ENCODE measurements at places on chromosomes 1 and 21. TPM values are rescaled to one million over a fixed set of nuclear protein-coding genes. Genes with fewer than 3 reads are reported as not detected.

- peaks cover 53% of the 10 kb centered on the region for H3K27me3 ChIP-seq
- H3K36me3 ChIP-seq, result no peaks in the 10 kb centered on the region
- H3K4me3 ChIP-seq, result no peak overlapping the region
- H3K4me1 ChIP-seq, result no peaks in the 10 kb centered on the region
- H3K27ac ChIP-seq, result no peak overlapping the region
Measured at GRCh38 chr1:89464008-89464407, 60.6 kb upstream of the LRRC8B start.

GRCh38 chr21:43370888-43371570 is 55.9 kb downstream of the SIK1 start:
- peaks cover 2% of the 10 kb centered on the region for H3K27me3 ChIP-seq
- no peak for DNase-seq
- no peaks in the 10 kb centered on the region for H3K36me3 ChIP-seq
- H3K4me1 ChIP-seq, result no peaks in the 10 kb centered on the region
- no peak overlapping the region for H3K27ac ChIP-seq

- DNase-seq, result no peak
- no peak overlapping the region for H3K4me3 ChIP-seq
- H3K36me3 ChIP-seq, result no peaks in the 10 kb centered on the region
Measured at GRCh38 chr1:167460836-167461235, 57.5 kb downstream of the CD247 start.

- peaks cover 15% of the 10 kb centered on the region for H3K36me3 ChIP-seq
- DNase-seq, result no peak
- no peaks in the 10 kb centered on the region for H3K4me1 ChIP-seq
- H3K27ac ChIP-seq, result no peak overlapping the region
- H3K4me3 ChIP-seq, result no peak overlapping the region
Measured at GRCh38 chr21:46424039-46424591, 34.6 kb upstream of the DIP2A start.

DNA sequence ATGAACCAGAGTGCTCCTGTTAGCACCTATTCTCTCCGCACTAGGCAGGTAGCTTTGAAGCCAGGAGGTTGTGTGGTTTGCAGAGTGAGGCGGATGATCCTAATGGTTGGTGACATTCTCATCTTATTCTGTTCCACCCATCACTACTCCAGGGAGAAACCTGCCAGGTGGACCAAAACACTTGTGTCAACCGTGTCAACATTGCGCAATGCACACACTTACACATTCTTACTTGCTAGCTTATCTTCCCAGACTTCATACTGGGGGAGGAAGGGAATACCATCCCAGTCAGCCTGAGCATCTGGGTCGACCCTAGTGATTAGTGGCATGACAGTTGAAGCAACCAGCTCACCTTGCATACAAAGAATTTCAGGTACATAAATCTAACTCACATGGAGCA is 236.9 kb downstream of the RPS6KC1 start:
- no peak for DNase-seq
- no peak overlapping the region for H3K27ac ChIP-seq
- peaks cover 16% of the 10 kb centered on the region for H3K36me3 ChIP-seq
- H3K4me1 ChIP-seq, result peaks cover 13% of the 10 kb centered on the region
- no peak overlapping the region for H3K4me3 ChIP-seq

DNA sequence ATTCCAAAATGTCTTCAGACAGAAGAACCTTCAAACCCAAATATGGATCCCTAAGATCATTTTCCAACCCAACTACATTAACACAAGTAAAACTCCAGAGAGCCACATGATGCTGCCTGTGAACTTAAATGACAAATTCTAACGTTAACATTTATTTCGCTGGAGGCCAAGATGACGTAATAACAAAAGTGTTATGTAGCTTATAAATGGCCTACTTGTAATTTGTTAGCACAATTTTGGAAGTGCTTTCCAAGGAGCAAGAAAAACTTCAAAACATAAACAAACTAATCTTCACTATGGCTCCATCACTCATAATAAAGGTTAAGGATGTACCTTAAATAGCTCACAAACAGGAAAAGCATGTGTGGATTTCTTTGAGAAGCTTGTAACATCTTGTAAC is 126.7 kb downstream of the HLCS start:
- H3K36me3 ChIP-seq, result peaks cover 5% of the 10 kb centered on the region
- DNase-seq, result no peak
- no peak overlapping the region for H3K4me3 ChIP-seq
- H3K4me1 ChIP-seq, result peaks cover 32% of the 10 kb centered on the region
- peak overlapping the region; percentile 87 for H3K27ac ChIP-seq

- H3K27me3 ChIP-seq, result no peaks in the 10 kb centered on the region
- no peak overlapping the region for H3K4me3 ChIP-seq
- no peak overlapping the region for H3K27ac ChIP-seq
- no peak for DNase-seq
- no peaks in the 10 kb centered on the region for H3K4me1 ChIP-seq
- peaks cover 2% of the 10 kb centered on the region for H3K36me3 ChIP-seq
Measured at GRCh38 chr1:48761411-48761810, 15.3 kb downstream of the BEND5 start.

DNA sequence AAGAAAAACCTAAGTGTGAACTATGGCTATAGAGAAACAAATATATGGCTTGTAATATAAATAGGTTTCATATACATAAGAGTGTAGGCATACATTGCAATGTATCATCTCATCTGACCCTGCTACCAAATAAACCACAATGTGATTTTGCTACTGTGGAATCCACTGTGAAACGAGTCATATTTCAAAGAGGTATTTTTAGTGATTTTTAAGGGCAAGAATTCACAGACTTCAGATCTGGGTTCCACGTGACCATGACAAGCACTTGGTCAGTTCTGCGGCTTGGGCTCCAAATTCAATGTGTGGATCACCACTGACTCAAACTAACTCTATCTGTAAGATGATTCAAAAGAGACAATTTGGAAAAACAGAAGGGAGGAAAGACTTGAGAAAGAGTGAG is 147.0 kb upstream of the ERG start:
- H3K27ac ChIP-seq, result peak overlapping the region; percentile 36
- peaks cover 22% of the 10 kb centered on the region for H3K4me1 ChIP-seq

- H3K36me3 ChIP-seq, result no peaks in the 10 kb centered on the region
- H3K27me3 ChIP-seq, result peaks cover 14% of the 10 kb centered on the region
- DNase-seq, result no peak
- no peaks in the 10 kb centered on the region for H3K4me1 ChIP-seq
Measured at GRCh38 chr1:17729909-17730308, 25.2 kb upstream of the ACTL8 start.

- DNase-seq, result no peak
- no peaks in the 10 kb centered on the region for H3K36me3 ChIP-seq
- H3K4me3 ChIP-seq, result peak overlapping the region; percentile 78
- H3K4me1 ChIP-seq, result peaks cover 96% of the 10 kb centered on the region
Measured at GRCh38 chr1:153543736-153544135, 1.9 kb downstream of the S100A4 start.

- no peak for DNase-seq
- no peaks in the 10 kb centered on the region for H3K36me3 ChIP-seq
- no peak overlapping the region for H3K4me3 ChIP-seq
- H3K4me1 ChIP-seq, result peaks cover 40% of the 10 kb centered on the region
Measured at GRCh38 chr1:117821382-117821755, 108.1 kb downstream of the GDAP2 start.

DNA sequence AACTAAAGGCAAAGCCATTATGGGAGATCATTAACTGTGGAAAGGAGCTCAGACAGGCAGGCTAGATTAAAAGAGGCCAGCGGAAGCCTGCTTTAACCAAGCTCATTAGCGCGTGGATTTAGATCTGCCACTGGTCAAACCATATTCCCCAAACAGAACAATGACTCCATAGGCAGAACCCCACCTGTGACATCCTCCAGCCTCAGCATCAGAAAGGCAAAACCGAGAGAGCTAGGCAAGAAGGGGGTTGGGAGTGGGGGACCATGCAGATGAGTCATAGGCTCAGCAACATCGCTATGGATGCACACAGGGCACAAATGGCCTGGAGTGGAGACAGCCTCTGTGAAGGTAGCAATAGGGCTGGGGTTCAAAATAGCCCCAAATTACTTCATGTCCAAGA is 20.6 kb downstream of the MKNK1 start:
- no peaks in the 10 kb centered on the region for H3K27me3 ChIP-seq
- DNase-seq, result no peak
- no peak overlapping the region for H3K4me3 ChIP-seq
- H3K27ac ChIP-seq, result no peak overlapping the region

DNA sequence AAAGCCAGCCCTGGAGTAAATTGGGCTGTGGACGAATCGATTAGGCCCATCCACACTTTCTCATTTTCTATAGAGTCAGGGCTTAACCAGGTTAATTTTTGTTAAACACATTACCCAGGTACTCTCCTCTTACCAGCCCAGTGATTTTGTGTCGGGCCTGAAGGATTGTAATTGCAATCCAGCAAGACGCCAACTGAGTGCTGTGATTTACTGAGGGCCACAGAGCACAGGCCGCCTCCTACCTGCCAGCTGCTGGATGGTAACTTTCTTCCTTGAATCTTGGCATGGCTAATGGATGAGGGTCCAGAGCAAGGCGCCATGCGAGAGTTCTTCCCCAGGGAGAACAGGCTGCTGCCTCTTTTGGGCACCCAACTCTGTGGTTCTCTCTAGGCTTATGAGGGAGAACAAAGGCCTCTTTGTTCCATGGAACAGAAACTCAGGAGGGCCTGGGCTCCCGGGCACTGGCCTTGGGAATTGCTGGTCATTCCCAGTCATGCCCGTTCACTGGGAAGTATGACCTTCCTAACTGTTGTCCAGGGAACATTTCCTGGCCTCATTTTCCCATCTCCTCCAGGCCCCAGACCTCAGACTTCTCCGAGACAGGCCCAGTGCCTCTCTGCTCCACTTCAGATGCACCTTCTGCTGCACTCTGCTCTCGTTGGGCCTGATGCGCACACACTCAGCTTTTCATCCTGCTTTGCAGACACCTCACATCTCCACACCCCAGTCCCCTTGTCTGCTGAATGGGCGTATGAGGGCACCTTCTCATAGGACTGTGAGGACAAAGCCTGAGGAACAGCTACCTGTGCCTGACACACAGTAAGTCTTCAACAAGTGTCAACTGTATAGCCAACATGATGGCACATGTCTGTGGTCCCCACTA is 57.3 kb downstream of the SYF2 start:
- no peak overlapping the region for H3K27ac ChIP-seq
- peaks cover 6% of the 10 kb centered on the region for H3K27me3 ChIP-seq
- H3K36me3 ChIP-seq, result no peaks in the 10 kb centered on the region
- H3K4me1 ChIP-seq, result no peaks in the 10 kb centered on the region

- H3K4me3 ChIP-seq, result no peak overlapping the region
- H3K36me3 ChIP-seq, result no peaks in the 10 kb centered on the region
Measured at GRCh38 chr1:209030454-209031167, 552.9 kb upstream of the CAMK1G start.

DNA sequence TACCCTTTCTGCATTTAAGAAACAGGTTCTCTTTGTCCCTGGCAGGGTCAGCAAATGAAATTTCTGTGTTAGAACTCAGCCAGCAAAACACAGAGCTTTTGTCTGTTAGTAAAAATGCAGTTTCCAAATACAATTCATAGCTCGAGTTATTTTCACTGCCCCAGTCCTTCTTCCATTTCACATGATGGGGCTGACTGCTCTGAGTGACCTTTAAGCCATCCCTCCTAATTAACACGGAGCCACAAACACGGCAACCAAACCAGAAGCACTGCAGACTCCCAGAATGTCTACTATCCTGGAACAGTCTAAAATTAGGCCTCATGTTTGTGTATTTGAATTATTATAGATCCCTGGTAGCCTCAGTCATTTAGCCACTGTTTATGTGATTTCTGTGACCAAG is 99.1 kb upstream of the RGS4 start:
- DNase-seq, result no peak
- no peak overlapping the region for H3K27ac ChIP-seq
- no peaks in the 10 kb centered on the region for H3K27me3 ChIP-seq
- no peak overlapping the region for H3K4me3 ChIP-seq
- H3K4me1 ChIP-seq, result peaks cover 26% of the 10 kb centered on the region

- H3K27ac ChIP-seq, result no peak overlapping the region
- H3K4me3 ChIP-seq, result no peak overlapping the region
- H3K27me3 ChIP-seq, result peaks cover 22% of the 10 kb centered on the region
Measured at GRCh38 chr1:220294846-220295301, 22.6 kb upstream of the RAB3GAP2 start.

DNA sequence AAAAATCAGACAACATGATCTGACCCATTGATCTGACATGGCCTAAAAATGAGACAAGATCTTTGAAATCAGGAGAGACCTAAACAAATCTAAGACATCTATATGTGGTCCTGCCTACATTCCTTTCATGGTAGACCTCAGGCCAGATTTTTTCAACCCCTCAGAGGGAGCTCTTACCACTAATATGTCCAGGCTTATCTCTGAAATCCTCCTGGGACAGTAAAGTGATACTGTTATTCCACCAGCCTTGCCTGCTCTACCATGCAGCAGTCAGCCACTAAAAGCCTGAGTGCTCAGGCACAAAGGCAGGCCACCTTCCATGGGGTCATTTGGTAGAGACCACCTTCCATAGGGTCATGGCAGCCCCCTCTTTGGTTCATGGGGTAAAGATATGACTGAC is 126.9 kb downstream of the TBX15 start:
- H3K27me3 ChIP-seq, result no peaks in the 10 kb centered on the region
- H3K4me1 ChIP-seq, result no peaks in the 10 kb centered on the region
- H3K36me3 ChIP-seq, result no peaks in the 10 kb centered on the region
- no peak overlapping the region for H3K4me3 ChIP-seq
- DNase-seq, result no peak

DNA sequence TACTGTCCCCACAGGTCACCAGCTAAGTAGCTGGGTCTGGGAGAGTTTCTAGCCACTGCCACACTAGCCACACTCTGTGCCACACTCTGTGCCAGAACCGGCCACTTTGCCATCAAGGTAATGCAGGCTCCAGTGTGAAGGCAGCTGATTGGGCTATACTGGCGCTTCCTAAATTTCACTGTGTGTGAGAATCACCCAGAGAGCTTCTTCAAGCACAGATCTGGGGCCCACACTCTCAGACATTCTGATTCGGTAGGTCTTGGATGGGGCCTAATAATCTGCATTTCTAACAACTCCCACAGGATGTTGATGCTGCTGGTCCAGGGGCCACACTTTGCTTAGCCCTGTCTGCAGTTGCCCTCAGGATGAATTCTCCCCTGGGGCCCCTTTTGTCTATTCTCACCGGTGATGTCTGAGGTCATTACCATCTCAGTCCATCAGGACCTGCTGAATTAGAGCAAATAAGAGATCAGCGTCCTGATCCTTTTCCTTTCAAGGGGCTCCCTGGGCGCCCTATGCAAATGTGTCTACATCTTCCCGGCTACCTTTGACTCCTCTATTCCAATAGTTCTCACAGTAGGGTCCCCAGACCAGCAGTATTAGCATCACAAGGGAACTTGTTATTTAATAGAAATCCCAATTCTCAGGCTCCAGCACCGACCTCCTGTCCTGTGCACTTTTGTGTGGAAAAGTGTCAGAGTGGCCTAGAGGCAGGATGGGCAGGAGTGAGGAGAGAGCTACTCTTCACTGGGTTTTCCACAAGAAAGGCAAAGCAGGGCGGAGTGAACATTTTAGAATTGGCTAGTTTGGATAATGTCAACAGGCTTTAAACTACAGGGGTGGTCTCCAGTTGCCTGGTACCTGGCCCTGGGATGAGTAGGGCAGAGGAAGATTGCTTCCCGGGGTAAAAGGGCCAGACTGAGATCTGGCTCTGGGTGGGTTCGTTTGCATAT is 24.7 kb upstream of the LRRN2 start:
- DNase-seq, result no peak
- no peak overlapping the region for H3K27ac ChIP-seq
- no peaks in the 10 kb centered on the region for H3K4me1 ChIP-seq
- no peak overlapping the region for H3K4me3 ChIP-seq
- no peaks in the 10 kb centered on the region for H3K36me3 ChIP-seq

The GPR25 gene
- not detected for total RNA-seq

The PERM1 gene
- 0.13 TPM for total RNA-seq

The COL16A1 gene
- 90.7 TPM for total RNA-seq

The KANK4 gene
- total RNA-seq, result not detected

The WNT9A gene
- total RNA-seq, result 4.9 TPM

The OLIG1 gene
- not detected for total RNA-seq

The MCM3AP gene
- total RNA-seq, result 105 TPM

The SPRR1A gene
- total RNA-seq, result not detected

The UBASH3A gene
- total RNA-seq, result not detected

The GPR37L1 gene
- total RNA-seq, result not detected

The PDE4B gene
- 53.1 TPM for total RNA-seq

Measured in osteocyte (in vitro differentiated cells).